ENCODE measurements at places on chromosomes 5 and 9.
A peak's percentile ranks its signal among the peaks of the same experiment; 100 is the strongest.

DNA sequence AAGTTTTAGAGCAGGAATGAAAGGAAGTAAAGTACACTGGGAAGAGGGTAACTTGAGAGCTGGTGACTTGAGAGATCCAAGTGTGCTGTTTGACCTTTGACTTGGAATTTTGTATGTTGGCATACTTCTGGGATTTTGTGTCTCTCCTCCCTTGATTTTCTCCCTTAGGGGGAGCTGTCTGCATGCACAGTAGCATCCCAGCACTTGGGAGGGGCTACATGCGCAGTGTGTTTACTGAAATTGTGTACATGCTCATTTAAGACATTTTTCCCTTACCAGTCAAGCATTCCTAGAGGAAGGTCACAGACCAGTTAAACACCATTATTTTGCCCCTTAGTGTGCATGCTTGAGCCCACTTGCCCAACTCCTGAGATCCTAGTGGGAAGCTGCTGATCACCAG lies 120.1 kb downstream of the ZNF622 start:
- no peaks in the 10 kb centered on the region for H3K36me3 ChIP-seq
- no peak overlapping the region for H3K27ac ChIP-seq
- no peak overlapping the region for H3K4me3 ChIP-seq
- no peaks in the 10 kb centered on the region for H3K27me3 ChIP-seq

DNA sequence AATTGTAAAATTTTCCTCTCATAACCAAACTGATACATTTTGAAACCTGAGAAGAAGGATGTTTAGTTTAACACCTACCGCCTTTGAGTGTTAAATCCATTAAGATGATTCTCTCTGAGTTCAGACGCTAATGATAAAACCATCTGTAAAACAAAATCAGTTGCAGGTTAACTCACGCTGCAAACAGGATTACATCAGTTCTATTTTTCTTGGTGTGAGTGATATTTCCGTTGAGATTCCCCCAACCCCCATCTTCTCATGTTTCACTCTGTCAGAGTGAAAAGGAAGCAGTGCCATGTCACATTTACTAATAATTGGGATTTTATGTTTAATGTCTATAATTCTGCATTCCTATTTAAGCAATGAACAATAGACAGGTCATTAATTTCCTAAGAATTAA lies 146.5 kb downstream of the FANCC start:
- H3K36me3 ChIP-seq, result no peaks in the 10 kb centered on the region
- H3K4me1 ChIP-seq, result no peaks in the 10 kb centered on the region
- no peak overlapping the region for H3K4me3 ChIP-seq
- DNase-seq, result no peak
- H3K27me3 ChIP-seq, result no peaks in the 10 kb centered on the region

DNA sequence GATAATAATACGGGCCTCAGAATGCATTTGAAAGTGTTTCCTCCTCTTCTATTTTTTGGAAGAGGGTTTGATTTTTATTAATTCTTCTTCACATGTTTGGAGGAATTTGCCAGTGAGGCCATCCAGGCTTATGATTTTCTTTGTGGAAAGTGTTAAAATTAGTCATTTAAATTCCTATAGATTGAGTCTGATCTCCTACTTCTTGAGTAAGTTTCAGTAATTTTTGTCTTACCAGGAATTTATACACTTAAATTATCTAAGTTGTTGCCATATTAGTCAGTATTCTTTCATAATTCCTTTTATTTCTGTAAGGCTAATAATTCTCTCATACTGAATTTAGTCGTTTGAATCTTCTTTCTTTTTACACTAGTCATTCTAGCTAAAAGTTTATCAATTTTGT lies 25.2 kb upstream of the HAPLN1 start:
- no peak overlapping the region for H3K4me3 ChIP-seq
- H3K27me3 ChIP-seq, result no peaks in the 10 kb centered on the region
- no peak overlapping the region for H3K27ac ChIP-seq
- H3K4me1 ChIP-seq, result no peaks in the 10 kb centered on the region

- H3K27ac ChIP-seq, result no peak overlapping the region
- H3K4me3 ChIP-seq, result no peak overlapping the region
- H3K36me3 ChIP-seq, result no peaks in the 10 kb centered on the region
- no peaks in the 10 kb centered on the region for H3K4me1 ChIP-seq
- no peaks in the 10 kb centered on the region for H3K27me3 ChIP-seq
These were observed 4.9 kb upstream of the FRRS1L start for GRCh38 chr9:109171926-109172325.

DNA sequence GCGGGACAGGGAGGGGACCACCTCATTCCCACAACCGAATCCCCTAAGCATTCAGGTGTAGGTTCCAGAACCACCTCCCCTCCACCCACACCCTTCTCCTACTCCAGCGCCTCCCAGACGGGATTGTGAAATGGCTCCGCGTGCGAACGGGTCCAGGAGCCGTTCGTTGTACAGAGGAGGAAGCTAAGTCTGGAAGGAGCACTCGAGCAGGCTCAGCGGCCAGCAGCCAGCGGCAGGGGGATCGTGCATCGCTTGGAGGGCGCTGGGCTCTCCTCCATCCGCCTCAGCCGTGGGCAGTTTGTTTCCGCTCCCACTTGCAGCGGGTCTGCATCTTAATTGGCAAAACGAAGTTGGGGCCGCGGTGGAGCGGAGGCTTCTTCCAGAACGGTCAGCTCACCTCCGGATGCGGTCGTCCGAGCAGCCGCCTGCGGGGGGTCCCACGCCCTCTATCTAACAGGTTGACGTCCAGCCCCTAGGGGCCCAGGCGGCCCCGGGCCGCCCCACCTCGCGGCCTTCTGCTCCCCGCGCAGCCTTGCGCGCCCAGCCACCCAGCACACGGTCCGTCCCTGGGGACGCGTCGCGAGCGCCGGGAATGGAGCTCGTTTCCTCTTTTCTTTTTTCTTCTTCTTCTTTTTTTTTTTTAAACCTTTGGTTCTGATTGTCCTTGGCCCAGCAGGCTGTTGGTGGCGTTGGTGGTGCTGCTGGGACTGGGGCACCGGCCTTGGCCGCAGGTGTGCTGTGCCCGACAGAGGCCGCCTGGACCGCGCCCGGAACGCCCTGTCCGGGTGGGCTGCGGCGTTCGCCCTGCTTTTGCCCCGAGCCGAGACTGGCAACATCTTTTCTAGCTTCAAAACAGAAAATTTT lies 3.9 kb upstream of the BARX1 start:
- no peaks in the 10 kb centered on the region for H3K36me3 ChIP-seq
- no peak for DNase-seq
- peaks cover 45% of the 10 kb centered on the region for H3K4me1 ChIP-seq
- peak overlapping the region; percentile 45 for H3K4me3 ChIP-seq

DNA sequence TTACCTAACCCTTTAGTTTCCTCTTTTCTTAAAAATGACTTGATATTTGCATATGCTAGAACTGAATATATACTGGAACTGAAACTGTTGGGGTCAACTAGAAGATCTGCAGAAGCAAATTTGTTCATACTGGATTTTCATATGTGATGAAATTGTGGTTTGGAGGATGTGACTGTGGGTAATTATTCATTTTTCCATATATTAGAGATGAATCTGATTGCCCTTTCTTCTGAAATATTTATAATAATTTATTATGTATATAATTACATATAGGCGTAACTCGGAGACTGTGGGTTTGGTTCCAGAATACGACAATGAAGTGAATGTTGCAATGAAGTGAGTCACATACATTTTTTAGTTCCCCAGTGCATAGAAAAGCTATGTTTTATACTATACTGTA lies 149.1 kb downstream of the ATP10B start:
- no peak for DNase-seq
- H3K36me3 ChIP-seq, result no peaks in the 10 kb centered on the region
- no peaks in the 10 kb centered on the region for H3K4me1 ChIP-seq
- no peak overlapping the region for H3K4me3 ChIP-seq
- H3K27me3 ChIP-seq, result no peaks in the 10 kb centered on the region

- H3K36me3 ChIP-seq, result no peaks in the 10 kb centered on the region
- no peak overlapping the region for H3K4me3 ChIP-seq
- peaks cover 6% of the 10 kb centered on the region for H3K27me3 ChIP-seq
These were observed 21.3 kb upstream of the PCAT7 start for GRCh38 chr9:94533601-94534000.

GRCh38 chr5:178786417-178786816 lies 56.0 kb upstream of the ZNF354A start:
- H3K36me3 ChIP-seq, result no peaks in the 10 kb centered on the region
- H3K27me3 ChIP-seq, result no peaks in the 10 kb centered on the region
- H3K4me3 ChIP-seq, result no peak overlapping the region
- no peaks in the 10 kb centered on the region for H3K4me1 ChIP-seq

Data from effector memory CD4-positive, alpha-beta T cell (primary cell).